CD4-positive, alpha-beta T cell treated with Interferon gamma for 1 hour (primary cell): ENCODE measurements at places on chromosomes 6 and 20.

DNA sequence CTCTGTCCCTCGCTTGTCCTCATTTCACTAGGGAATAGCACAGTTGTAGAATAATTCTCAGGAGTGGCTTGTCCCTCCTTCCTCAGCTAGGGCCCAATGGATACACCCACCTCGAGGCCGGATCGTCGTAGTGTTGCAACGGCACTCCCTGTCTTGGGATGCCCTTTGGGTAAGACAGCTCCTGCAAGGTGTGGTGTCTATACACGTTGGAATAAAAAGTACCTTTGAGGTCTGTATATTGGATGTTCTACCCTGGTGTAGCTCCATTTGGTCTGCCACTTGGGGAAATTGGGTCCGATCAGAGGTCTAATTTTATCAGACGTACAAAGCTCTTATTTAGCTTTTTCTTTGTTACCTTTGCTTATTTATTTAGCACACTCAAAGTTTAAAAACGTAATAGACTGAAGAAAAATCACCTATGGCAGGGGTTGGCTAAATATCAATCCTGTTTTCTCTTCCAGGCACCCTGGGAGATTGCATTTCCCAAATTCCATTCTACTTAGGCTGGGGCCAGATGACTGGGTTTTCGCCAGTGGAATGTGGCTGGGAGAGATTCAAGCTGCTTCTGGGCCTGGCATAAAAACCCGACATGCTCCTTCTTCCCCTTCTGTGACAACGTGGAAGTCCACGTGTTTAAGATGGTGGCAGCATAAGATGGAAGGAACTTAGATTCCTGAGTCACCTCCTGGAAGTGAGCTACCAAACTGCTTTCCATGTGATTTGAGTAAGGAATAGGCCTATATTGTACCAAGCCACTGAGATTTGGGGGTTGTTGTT is 82.3 kb upstream of the CD83 start:
- no peak for DNase-seq

DNA sequence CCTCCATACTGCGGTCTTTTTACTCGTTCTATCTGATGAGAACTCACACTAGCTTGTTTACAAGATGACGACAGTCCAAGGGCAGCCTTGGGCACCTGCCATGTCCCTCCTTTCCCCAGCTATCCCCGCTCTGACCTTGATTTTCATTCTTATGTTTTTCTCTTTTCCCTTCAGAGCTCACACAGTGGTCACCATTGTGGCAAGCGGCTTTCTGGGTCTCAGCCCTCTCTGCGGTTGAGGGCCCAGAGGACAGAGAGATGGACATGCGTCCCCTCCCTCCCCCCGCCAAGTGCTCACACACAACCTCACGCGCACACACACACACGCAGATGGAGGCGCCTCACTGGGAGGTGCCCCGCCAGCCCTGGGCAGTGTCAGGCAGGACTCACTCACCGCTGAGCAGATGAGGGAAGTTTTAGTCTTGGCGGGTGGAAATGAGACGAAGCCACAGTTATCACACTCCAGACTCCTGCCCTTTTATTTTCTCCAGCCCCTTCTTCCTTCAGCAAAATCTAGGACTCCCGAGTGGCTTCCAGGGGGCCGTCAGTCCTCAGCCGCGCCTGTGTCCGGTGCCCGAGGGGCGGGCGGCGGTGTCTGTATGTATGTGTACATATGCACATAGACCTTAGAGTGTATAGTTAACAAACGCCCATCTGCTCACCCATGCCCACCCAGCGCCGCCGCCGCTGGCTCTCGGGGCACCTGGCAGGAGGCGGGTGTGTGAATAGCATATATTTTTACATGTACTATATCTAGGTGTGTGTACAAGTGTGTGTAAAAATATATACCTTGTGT is 13.8 kb upstream of the MYL9 start:
- DNase-seq: no peak

- DNase-seq: no peak
Measured at GRCh38 chr6:154805288-154805911, 72.2 kb downstream of the SCAF8 start.

DNA sequence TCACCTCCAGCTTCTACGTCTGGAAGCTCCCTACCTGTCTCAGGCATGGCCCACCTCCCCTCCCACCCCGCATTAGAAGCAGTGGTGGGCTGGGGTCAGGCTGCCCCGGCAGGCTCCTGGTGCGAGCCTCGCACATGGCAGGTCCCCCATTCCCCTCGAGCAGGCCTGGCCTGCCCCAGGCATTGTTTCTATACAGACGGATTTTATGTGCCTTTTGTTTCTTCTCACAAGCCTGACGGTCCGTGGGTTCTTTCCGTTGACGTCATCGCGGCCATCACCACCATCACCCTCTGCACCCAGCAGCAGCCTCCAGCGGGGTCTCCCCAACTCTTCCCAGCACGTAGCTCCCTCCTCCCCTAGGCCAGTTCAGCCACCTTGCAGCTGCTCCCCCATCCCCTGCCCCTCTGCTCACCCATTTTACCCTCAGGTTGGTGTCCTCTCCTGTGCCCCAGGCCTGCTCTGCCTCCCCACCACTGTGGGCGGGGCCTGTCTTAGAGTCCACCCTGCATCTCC is 4.6 kb downstream of the CST7 start:
- peak; percentile 58 for DNase-seq

DNA sequence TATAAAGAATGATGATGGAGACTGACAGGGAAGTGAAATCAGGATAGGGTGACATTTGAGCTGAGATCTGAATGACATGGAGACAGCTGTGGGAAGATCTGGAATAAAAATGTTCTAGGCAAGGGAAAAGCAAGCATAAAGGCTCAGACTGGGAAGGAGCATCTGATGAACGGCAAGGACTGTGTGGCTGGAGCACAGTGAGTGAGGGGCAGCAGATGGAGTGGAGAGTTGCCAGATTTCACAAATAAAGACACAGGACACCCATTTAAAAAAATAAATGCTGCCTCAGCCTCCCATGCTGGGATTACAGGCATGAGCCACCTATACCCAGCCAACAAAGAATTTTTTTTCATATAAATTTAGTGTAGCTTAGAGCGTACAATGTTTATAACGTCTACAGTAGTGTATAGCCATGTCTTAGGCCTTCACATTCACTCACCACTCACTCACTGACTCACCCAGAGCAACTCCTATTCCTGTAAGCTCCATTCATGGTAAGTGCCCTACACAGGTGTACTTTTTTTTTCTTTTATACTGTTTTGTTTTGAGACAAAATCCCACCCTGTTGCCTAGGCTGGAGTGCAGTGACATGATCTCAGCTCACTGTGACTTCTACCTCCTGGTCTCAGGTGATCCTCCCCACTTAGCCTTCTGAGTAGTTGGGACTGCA is 2.4 kb upstream of the ZBTB24 start:
- no peak for DNase-seq

- no peak for DNase-seq
Measured at GRCh38 chr6:11412011-11412424, 125.5 kb upstream of the TMEM170B start.

GRCh38 chr6:131858765-131859415 is 51.1 kb downstream of the ENPP1 start:
- no peak for DNase-seq

DNA sequence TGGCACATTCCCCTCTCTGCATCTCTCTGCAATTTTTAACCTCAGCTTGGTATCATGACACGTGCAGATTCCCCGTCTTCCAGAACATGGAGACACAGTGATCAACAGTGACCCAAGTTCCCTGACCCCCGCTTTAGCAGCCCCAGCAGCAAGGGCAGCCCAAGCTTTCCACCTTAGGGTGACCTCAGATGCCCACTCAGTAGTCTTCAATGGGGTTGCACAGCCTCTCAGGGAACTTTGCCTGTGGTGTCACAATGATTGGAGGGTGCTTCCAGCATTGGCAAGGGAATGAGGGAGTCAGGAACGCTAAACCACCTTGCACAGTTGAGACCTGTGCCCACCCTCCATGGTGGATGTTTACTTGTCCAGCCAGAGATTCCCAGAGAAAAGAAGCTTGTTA is 287.1 kb upstream of the CDH4 start:
- no peak for DNase-seq

GRCh38 chr6:134402372-134402984 is 84.6 kb upstream of the SGK1 start:
- no peak for DNase-seq

DNA sequence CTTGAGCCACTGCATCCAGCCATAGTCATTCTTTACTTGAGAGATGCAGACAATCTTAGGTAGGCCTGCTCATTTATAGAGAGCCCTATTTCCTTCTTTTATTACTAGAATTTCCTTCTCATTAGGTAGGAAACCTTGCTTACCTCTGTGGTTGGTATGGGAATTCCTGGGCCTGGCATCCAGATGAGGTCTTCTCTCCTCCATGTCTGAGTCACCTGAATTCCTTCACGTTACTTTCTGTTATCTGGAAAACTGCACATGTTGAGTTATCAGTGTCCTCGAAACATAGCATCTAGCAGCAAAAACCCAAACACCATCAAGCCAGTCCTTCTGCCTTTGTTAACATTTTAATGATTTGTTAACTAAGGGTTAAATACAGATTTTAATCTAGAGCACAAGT is 2.2 kb downstream of the ZNFX1 start:
- DNase-seq: no peak

GRCh38 chr6:30396833-30397479 is 52.0 kb downstream of the RPP21 start:
- peak; percentile 77 for DNase-seq

DNA sequence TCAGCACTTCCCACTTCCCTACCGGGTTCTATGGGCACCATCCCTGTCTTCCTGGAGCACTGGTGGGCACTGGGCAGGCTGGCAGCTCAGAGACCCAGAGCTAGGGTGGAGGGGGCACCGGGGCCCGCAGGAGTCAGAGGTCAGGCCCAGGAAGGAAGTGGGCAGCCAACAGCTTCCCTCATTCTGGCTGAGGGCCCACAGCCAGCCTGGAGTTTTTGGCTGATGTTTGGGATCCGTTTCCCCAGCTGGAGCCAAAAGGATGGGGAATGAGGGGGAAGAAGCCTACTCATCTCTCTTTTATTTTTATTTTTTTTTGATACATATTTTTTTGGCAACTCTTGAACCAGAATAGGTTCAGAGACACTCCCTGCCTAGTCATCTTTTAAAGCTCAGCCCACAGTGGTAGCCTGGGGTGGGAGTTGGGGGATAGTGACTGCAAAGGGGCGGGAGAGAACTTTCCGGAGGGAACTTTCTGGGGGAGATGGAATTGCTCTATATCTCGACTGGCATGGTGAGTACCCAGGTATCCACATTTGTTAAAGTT is 54.2 kb upstream of the MLN start:
- DNase-seq: no peak
